ENCODE measurements at places on chromosomes 5 and 9. TPM values are rescaled to one million over a fixed set of nuclear protein-coding genes. Genes with fewer than 3 reads are reported as not detected.
A peak's percentile ranks its signal among the peaks of the same experiment; 100 is the strongest.

PCDHA11 gene
- total RNA-seq = 0.29 TPM

NEUROG1 gene
- total RNA-seq = not detected

HTR4 gene
- not detected for total RNA-seq

ZNF883 gene
- 6.6 TPM for total RNA-seq

SH3RF2 gene
- 4.1 TPM for total RNA-seq

RNF183 gene
- 0.82 TPM for total RNA-seq

TXN gene
- 120 TPM for total RNA-seq

DNAI1 gene
- not detected for total RNA-seq

SH3TC2 gene
- 3.5 TPM for total RNA-seq

OR13F1 gene
- total RNA-seq = not detected

DNA sequence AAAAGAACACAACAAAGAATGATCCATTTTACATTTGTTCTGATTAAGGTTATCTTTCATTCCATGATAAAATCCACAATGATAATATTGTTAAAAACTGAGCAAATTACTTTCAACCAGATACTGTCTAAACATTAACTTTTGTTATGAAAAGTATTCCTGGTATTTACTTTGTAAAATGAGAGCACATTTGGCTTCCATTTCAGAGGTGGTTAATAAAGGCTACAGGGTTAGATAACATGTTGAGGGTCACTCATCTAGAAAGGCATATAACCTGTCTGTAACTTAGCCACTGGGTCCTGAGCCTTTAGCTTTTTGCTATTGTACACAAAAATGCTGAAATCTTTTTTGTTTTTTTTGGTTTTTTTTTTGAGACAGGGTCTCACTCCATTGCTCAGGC is 99.3 kb downstream of the ANXA2R start:
- no peaks in the 10 kb centered on the region for H3K27me3 ChIP-seq
- H3K4me1 ChIP-seq = no peaks in the 10 kb centered on the region
- H3K36me3 ChIP-seq = no peaks in the 10 kb centered on the region
- H3K27ac ChIP-seq = no peak overlapping the region
- H3K4me3 ChIP-seq = no peak overlapping the region
- no peak for DNase-seq

DNA sequence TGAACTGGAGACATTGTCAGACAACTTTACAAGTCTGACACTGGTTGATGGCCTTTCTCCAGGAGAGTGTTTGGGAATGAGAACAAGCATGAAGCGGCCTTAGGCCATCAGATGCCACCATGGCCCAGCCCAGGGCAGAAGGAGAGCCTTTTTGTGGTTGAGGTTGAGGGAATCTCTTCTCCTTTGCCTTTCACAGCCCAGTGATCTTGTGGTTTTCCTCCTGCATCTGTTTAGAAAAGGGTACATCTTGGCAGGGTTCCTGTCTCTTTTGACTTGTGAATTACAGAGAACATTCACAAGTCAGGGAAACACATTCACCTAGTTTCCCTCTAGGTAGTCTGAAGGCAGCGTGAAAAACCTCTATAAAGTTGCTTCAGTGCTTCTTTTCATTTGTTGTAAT is 27.5 kb downstream of the DMRT2 start:
- no peak overlapping the region for H3K4me3 ChIP-seq
- H3K36me3 ChIP-seq = no peaks in the 10 kb centered on the region
- H3K27me3 ChIP-seq = no peaks in the 10 kb centered on the region
- no peak overlapping the region for H3K27ac ChIP-seq
- H3K4me1 ChIP-seq = no peaks in the 10 kb centered on the region

- H3K27me3 ChIP-seq = no peaks in the 10 kb centered on the region
- no peak overlapping the region for H3K4me3 ChIP-seq
- no peak overlapping the region for H3K27ac ChIP-seq
- no peaks in the 10 kb centered on the region for H3K36me3 ChIP-seq
- DNase-seq = no peak
Measured at GRCh38 chr5:165309446-165309845, 1804.0 kb downstream of the MAT2B start.

- no peak for DNase-seq
- no peak overlapping the region for H3K4me3 ChIP-seq
- no peaks in the 10 kb centered on the region for H3K27me3 ChIP-seq
- H3K4me1 ChIP-seq = no peaks in the 10 kb centered on the region
- H3K27ac ChIP-seq = no peak overlapping the region
Measured at GRCh38 chr5:107665036-107665570, 5.6 kb downstream of the EFNA5 start.

- no peak overlapping the region for H3K4me3 ChIP-seq
- H3K4me1 ChIP-seq = peaks cover 10% of the 10 kb centered on the region
- H3K27me3 ChIP-seq = no peaks in the 10 kb centered on the region
- H3K27ac ChIP-seq = no peak overlapping the region
- H3K36me3 ChIP-seq = no peaks in the 10 kb centered on the region
- no peak for DNase-seq
Measured at GRCh38 chr5:149488645-149489306, 62.5 kb downstream of the CSNK1A1 start.

- H3K27me3 ChIP-seq = no peaks in the 10 kb centered on the region
- DNase-seq = no peak
- no peaks in the 10 kb centered on the region for H3K4me1 ChIP-seq
- no peaks in the 10 kb centered on the region for H3K36me3 ChIP-seq
Measured at GRCh38 chr5:125582352-125582751, 835.9 kb upstream of the ZNF608 start.

- DNase-seq = no peak
- no peak overlapping the region for H3K27ac ChIP-seq
- H3K4me1 ChIP-seq = no peaks in the 10 kb centered on the region
Measured at GRCh38 chr5:83846624-83847350, 126.1 kb upstream of the HAPLN1 start.

- H3K36me3 ChIP-seq = no peaks in the 10 kb centered on the region
- H3K4me1 ChIP-seq = no peaks in the 10 kb centered on the region
- H3K27me3 ChIP-seq = no peaks in the 10 kb centered on the region
- no peak overlapping the region for H3K4me3 ChIP-seq
- DNase-seq = no peak
Measured at GRCh38 chr9:37454238-37454637, 11.0 kb downstream of the ZBTB5 start.

- no peaks in the 10 kb centered on the region for H3K36me3 ChIP-seq
Measured at GRCh38 chr9:7186175-7186574, 428.4 kb downstream of the KDM4C start.

DNA sequence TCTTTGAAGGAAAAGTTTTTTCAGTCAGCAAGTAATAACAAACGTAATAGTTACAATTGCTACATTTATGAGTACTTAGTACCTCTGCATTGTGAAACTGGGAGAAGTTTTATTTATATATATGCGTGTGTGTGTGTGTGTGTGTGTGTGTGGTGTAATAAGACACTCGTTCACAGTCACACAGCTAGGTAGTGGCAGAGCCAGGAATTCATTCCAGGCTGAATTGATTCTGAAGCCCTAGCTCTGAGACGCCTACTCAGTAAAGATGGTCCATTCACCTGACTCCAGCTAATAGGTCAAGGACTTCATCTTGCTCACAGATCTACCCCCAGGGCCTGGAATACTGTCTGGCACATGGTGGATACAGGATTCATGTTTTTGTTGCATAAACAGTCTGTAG is 13.6 kb upstream of the CAST start:
- H3K4me1 ChIP-seq = no peaks in the 10 kb centered on the region
- no peak for DNase-seq
- H3K27me3 ChIP-seq = no peaks in the 10 kb centered on the region
- H3K36me3 ChIP-seq = no peaks in the 10 kb centered on the region

DNA sequence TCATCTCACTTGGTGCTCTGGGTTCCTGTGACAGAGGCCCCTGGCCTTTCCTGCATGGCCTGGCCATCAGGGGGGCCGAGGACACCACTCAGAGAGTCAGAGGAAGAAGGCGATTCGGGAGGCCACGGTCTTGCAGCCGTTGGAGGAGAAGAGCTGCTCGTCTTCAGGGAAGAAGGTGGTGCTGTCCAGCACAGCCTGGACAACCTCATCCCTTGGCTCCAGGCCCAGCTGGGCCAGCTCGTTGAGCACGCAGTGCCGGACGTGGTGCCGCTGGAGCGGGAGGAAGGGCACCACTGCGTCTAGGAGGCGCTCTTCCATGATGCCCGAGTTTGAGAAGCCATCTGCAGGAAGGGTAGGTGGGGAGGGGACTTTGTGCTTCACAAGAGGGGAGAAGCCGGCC is 3.2 kb downstream of the TOR2A start:
- no peaks in the 10 kb centered on the region for H3K36me3 ChIP-seq
- no peaks in the 10 kb centered on the region for H3K4me1 ChIP-seq
- DNase-seq = no peak
- no peak overlapping the region for H3K27ac ChIP-seq
- no peak overlapping the region for H3K4me3 ChIP-seq

GRCh38 chr5:2185646-2186471 is 303.1 kb upstream of the IRX4 start:
- no peak overlapping the region for H3K27ac ChIP-seq
- no peak overlapping the region for H3K4me3 ChIP-seq
- no peaks in the 10 kb centered on the region for H3K4me1 ChIP-seq
- H3K27me3 ChIP-seq = no peaks in the 10 kb centered on the region
- H3K36me3 ChIP-seq = no peaks in the 10 kb centered on the region

- H3K4me1 ChIP-seq = no peaks in the 10 kb centered on the region
- no peak for DNase-seq
- no peaks in the 10 kb centered on the region for H3K36me3 ChIP-seq
- no peak overlapping the region for H3K4me3 ChIP-seq
- no peak overlapping the region for H3K27ac ChIP-seq
Measured at GRCh38 chr5:141714542-141715310, 32.7 kb upstream of the ARAP3 start.

DNA sequence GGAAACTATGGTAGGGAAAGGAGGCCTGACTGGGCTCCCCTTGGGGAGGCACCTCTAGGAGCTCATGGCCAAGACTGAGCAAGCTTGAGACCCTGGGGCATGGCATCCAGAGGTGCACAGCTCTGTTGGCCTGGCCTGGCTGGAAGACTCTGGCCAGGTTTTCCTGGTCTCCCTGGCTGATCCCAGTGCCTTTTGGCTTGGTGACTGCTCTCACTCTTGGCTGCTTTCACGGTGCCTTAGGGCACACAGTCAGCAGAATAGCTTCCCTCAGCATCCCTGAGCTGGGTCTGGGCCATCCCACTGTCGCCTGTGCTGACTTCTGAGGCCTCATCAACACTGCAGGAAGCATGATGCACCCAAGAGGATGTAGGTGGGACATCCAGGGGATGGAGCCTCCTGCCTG is 13.4 kb upstream of the DELE1 start:
- H3K27me3 ChIP-seq = no peaks in the 10 kb centered on the region
- H3K27ac ChIP-seq = no peak overlapping the region
- H3K4me1 ChIP-seq = no peaks in the 10 kb centered on the region
- DNase-seq = no peak

DNA sequence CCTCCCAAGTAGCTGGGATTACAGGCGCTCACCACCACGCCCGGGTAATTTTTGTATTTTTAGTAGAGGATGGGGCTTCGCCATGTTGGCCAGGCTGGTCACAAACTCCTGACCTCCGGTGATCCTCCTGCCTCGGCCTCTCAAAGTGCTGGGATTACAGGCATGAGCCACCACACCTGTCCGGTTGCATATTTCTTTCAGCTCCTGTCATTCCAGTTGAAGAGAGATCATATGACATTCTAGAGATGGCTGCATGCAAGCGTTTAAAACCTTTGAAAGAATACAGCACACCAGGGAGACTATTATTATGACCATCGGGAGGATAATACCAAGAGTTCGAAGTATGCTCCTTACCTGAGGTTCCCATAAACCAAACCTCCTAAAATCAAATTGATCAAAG is 9.6 kb upstream of the NIM1K start:
- no peaks in the 10 kb centered on the region for H3K36me3 ChIP-seq
- no peak overlapping the region for H3K27ac ChIP-seq
- H3K4me3 ChIP-seq = no peak overlapping the region
- no peaks in the 10 kb centered on the region for H3K27me3 ChIP-seq

- H3K27ac ChIP-seq = no peak overlapping the region
- no peak overlapping the region for H3K4me3 ChIP-seq
- no peak for DNase-seq
- H3K27me3 ChIP-seq = no peaks in the 10 kb centered on the region
- H3K4me1 ChIP-seq = no peaks in the 10 kb centered on the region
- H3K36me3 ChIP-seq = no peaks in the 10 kb centered on the region
Measured at GRCh38 chr9:35193762-35194161, 32.0 kb downstream of the UNC13B start.

DNA sequence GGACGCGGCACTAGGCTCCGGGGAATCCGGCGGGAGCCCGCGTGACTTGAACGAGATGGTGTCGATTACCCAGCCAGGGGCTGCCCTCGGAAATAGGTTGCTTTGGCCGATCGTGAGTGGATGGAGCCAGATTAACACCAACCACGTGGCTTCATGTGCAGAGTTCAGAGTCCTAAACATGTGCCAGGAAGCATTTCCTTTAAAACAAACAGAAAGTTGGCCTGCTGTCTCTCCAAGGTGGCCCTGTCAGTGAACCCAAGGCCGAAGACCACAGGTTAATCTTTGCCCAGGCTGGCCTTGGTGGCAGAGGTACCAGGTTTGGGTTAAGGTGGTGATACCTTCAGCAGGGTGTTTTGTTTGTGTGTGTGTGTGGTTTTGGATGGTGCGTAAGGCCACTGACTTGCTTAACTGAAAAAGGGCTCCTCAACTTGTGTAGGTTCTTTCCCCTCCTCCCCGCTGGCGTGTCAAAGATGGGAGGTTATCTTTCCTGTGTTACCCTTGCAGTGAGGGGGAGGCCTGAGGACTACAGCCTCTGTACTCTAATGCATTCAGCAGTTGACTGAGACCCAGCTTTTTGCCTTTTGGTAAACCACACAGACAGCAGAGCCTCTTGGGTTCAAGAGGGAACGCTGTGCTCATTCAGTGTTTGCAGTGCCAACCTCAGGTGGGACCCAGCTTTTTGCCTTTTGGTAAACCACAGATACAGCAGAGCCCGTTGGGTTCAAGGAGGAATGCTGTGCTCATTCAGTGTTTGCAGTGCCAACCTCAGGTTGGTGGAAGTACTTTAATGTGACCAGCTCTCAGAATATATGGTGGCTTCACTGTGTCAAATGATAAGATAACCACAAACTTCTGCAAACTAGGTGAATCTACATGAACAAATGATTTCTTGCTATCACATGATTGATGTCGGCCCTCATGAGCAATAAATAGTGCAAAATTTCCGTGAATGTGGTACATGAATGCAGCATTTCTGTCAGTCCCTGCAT is 1.4 kb downstream of the IQGAP2 start:
- no peaks in the 10 kb centered on the region for H3K36me3 ChIP-seq
- DNase-seq = no peak
- no peaks in the 10 kb centered on the region for H3K27me3 ChIP-seq
- peak overlapping the region; percentile 16 for H3K4me3 ChIP-seq

- no peak overlapping the region for H3K4me3 ChIP-seq
- H3K27me3 ChIP-seq = no peaks in the 10 kb centered on the region
- no peaks in the 10 kb centered on the region for H3K36me3 ChIP-seq
- no peak overlapping the region for H3K27ac ChIP-seq
- DNase-seq = no peak
- no peaks in the 10 kb centered on the region for H3K4me1 ChIP-seq
Measured at GRCh38 chr9:110808599-110808980, 140.0 kb downstream of the MUSK start.

DNA sequence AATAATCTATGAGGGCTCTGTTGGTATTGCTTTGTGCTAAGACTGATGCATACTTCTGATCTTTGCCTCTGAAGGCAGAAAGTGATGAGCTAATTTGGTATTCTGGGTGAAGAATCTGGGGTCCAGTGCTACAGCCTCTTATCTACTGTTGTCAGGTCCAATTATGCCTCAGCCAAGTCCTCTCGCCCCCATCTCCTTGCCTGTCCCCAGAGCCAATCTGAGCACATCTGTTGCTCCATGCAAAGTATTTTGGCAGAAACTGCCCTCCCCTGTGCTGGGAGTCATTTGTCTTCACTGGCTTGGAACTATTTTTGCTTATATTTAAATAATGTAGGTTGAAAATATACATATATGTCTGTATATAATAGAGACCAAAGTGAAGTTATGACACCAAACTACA is 23.4 kb downstream of the LSM11 start:
- no peak overlapping the region for H3K27ac ChIP-seq
- no peaks in the 10 kb centered on the region for H3K4me1 ChIP-seq
- no peaks in the 10 kb centered on the region for H3K36me3 ChIP-seq
- H3K4me3 ChIP-seq = no peak overlapping the region
